Dorsolateral prefrontal cortex (tissue), 122 donors: ENCODE measurements at places on chromosomes 2 and 18. TPM values are rescaled to one million over a fixed set of nuclear protein-coding genes. Genes with fewer than 3 reads are reported as not detected.

The TRIM54 gene
- 14.4 TPM for total RNA-seq

The GREB1L gene
- total RNA-seq, result 8.4 TPM

The POTEI gene
- total RNA-seq, result not detected

The PAIP2B gene
- total RNA-seq, result 53.2 TPM

The CNDP1 gene
- total RNA-seq, result 65.5 TPM

The BCL2 gene
- 22.7 TPM for total RNA-seq
